ENCODE measurements at places on chromosomes 11 and 22.
A peak's percentile ranks its signal among the peaks of the same experiment; 100 is the strongest.

GRCh38 chr11:122627745-122628144, 27.8 kb upstream of the UBASH3B start:
- no peak for DNase-seq

GRCh38 chr11:6437993-6438392, 2.8 kb downstream of the HPX start:
- no peak for DNase-seq

GRCh38 chr11:105720096-105720495, 110.2 kb downstream of the GRIA4 start:
- no peak for DNase-seq

GRCh38 chr22:17638432-17639246, at the start of gene BCL2L13:
TSS of gene BCL2L13 (plus strand) at chr22:17638757. CDS start at chr22:17655712, 16,955 bp downstream.
- peak; percentile 76 for DNase-seq

DNA sequence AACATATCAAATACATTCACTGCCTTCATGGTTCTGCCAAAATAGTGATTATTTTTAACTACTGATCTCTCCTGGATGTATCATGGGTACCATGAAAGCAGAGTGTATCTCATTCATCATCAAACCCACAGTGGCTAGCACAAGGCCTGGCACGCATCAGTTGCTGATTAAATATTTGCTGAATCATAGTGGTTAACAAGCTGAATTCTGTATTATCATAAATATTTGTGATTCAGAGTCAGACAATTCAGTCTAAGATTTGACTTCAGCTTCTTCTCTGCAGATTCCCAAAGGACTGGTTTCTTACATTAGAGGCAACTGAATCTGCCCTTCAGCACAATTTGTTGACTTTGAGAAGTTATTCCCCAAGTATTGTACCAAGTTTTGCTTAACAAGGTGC, 715.8 kb upstream of the LRRC4C start:
- DNase-seq, result no peak

DNA sequence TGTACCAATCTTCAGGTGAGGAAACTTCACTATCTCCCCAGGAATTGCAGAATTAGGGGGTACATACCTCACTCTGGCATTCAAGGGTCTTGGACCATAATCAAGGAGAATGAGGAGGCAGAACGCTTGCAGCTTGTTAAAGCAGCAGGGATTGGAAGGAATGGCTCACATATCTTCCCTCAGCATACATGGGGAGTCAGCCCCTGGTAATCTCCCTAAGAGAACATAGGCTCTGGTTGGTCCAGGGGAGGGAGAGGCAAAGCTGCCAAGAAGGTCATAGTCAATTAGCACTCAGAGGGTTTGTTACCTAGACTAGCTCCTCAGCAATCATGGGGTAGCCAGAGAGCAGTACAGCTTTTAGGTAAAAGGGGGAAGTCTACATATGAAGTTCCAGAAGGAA, 256.8 kb downstream of the INSC start:
- no peak for DNase-seq

- DNase-seq, result no peak
Measured at GRCh38 chr22:45971408-45972028, 5.4 kb downstream of the WNT7B start.

DNA sequence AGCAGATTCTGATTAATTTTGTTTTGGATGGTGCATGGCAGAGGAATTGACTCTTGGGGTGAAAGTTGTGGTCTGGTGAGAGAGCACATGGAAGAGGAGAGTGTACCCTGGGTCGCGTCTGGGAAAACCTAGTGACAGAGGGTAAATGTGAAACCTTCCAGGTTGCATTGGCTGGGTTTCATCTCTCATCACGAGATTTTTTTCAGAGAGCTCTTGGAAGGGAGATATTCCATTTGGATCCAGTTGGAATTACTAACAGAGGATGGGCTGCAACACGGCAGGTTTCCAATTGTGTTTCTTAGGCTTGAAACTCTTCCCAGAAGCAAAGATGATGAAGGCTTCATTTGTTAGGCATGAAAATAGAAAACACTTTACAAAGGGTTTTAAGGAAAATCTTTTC, 109.7 kb upstream of the MTMR2 start:
- no peak for DNase-seq

DNA sequence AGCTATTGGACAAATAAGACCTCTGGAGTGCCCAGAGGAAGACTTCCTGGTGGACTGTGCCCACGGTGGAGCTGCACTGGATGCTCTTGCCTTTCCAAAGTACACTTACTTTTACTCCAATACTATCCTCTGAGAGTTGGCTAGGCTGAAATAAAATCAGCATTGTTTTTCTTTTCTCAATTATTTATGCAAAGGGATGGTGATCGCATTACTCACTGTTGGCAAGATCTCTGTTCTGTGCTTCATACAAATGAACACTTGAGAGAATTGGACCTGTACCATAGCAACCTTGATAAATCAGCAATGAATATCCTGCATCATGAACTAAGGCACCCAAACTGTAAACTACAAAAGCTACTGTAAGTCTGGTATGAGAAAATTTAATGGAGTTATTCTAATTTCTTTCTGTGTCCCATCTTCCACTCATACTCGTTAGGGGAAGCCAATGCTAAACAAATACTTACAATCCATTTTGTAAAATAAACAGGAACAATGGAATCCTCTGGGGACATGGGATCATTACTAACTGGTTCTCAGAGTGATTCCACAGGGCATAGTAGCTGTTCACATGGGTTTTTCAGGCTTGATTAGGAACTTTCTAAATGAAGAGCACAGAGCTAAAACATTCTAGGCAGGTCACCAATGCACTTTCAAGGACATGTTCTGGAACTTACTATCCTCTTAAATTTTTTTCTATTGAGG, 26.3 kb downstream of the NLRP14 start:
- DNase-seq, result no peak

- peak; percentile 7 for DNase-seq
Measured at GRCh38 chr22:45129703-45130524, 33.8 kb upstream of the NUP50 start.

DNA sequence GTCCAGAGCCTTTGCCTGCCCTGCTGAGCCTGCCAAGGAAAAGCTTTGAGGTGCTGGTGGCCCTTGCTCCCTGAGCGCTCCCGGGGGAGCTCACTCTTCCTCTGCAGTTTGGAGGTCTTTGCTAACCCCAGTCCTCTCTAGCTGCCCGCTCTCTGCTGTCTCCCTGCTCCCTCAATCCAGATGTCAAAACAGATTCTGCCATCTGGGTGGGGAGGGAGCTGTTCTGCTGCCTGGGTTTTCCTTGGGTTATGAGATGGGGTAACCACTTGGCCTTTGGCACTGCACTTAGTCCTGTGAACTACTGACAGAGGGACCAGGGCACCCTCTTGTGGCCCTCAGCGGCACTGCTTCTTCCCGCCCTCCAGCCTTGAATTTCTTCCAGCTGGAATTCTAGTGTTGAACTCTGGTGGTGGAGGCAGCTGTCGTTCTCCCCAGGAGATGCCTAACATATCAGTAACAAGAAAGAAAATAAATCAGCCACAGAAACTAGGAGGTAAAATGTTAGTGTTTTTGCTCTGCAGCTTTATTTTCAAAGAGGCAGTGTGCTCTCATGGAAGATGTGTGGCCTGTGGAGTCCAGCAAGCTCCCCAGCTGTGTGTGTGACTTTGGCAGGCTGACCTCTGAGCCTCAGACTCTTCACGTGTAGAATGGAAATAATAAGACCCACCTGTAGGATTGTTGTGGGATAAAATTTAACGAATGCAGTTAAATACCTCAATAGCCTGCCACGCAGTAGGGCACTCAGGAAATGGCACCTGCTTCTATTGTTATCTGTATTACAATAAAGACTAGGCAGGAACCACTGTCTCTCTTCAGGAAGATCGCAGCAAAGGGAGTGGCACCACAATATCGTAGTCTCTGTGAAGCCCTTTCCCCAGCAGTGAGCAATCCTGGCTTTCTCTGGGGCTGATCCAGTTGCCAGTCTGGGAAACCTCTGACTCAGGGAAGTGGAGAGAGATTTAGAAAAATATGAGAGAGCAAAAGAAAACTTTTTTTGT, 23.4 kb downstream of the ARFGAP2 start:
- DNase-seq, result peak; percentile 36

- DNase-seq, result no peak
Measured at GRCh38 chr11:16861862-16862261, 123.4 kb downstream of the C11orf58 start.

GRCh38 chr11:441043-441417, 781 bp downstream of the ANO9 start:
- no peak for DNase-seq

- DNase-seq, result no peak
Measured at GRCh38 chr11:33263549-33263948, 6.4 kb downstream of the HIPK3 start.

DNA sequence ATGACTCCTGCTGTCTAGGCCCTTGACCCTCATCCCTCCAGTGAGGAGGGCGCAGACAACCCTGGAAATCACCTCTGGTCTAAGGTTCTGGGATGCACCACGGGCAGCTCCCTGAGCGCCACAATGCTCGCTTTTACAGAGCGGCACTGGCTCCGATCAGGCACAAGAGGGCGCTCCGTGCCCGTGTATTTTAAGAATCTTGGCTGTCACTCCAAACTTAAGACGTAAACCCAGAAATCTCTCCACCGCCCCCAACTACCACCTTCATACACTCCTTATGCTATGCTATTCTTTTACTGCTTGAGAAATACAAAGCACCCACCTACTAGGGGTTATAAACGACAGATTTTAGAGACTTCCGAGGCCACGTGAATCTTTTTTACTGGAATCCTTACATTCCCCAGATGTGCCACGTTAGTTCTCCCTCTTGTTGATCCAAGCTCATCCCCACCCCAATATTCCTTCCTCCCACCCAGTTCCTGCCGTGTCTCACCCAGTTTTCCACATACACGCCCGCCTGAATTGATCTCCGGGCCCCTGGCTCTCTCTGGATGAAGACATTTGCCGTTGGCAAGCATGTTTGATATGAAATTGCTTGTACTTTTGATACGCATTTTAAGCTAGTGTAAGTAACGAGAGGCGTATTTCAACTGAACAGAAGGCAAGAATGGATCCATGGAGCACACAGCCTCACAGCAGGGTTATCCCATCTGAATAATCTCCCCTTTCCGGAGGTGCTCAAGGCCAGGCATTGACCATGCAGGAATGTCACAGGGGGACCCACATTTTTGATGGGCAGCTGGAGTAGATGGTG, 453.5 kb downstream of the OPCML start:
- no peak for DNase-seq

GRCh38 chr11:8756201-8756600, 73.6 kb downstream of the RPL27A start:
- no peak for DNase-seq

DNA sequence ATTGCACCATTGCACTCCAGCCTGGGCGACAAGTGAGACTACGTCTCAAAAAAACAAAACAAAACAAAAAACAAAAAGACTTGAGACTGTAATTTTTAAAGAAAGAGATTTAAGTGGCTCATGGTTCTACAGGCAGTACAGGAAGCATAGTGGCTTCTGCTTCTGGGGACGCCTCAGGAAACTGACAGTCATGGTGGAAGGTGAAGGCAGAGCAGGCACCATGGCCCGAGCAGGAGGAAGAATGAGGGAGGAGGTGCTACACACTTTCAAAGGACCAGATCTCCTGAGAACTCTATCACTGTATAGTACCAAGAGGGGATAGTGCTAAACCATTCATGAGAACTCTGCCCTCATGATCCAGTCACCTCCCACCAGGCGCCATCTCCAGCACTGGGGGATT, 52.0 kb downstream of the CBL start:
- no peak for DNase-seq

GRCh38 chr11:29312812-29313211, 704.0 kb downstream of the KCNA4 start:
- no peak for DNase-seq

- no peak for DNase-seq
Measured at GRCh38 chr11:114208377-114208776, 87.8 kb upstream of the NNMT start.

DNA sequence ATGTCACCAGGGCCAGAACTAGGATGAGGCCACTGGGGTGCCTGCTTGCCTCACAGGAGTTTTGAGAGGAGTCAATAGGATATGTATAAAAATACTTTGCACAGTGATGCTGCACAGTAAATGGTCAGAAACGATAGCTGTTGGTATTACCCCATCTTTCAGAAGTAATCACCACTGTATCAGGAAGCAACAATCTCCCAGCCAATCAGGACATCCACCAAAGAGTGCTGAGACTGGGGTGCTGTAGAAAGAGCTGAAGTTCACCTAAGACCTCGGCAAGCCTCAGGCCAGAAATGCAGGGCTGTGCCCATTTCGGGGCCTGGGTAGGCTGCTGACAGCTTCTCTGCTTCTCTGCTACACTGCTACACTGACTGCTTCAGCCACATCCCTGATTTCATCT, 17.4 kb downstream of the LMO2 start:
- DNase-seq, result no peak

- DNase-seq, result no peak
Measured at GRCh38 chr11:65562020-65562419, 3.9 kb upstream of the LTBP3 start.

GRCh38 chr11:48141475-48142122, 75.0 kb upstream of the OR4B1 start:
- no peak for DNase-seq

DNA sequence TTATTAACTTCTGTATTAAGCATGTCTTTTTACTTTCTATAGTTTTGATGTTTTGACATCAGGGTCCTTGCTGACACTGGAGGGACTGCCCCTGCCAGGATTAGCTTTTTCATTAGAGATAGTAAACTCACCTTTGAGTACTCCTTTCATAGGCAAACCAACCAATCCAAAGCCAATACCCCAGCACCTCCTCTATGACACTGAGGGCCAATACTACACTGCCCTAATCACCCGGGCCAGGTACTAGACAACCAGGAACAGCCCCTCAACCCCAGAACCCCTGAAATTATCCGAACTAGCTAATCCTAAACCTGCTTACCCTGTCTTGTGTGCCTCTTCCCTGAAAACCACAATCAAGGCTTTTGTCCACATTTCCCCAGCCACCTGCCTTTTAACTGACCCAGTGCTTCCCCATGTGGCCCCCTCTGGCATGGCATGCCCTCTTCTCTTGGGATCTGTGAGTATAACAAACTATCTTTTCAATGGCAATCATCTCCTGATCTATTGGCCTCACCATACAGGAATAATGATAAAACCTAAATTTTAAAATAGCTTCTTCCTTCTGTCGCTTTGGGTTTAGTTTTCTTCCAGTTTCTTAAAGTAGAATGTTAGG, 31.2 kb downstream of the RAB6A start:
- DNase-seq, result no peak

DNA sequence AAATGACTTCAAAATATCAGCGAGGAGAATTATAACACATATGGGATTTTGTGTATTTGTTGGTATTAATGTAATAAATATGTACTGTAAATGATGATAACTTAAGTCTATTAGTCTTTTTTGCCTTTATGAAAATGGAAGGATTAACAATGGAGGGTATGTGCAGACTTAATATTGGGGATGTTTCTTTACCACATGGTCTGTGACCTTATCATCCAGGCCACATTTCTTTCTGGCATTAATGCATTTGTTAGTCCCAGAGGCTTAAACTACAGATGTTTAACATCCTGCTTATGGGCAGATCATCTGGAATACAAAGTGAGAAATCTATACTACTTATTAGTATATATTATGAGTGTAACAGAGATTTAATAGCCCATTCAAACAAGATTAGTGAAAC, 64.6 kb downstream of the SOX6 start:
- DNase-seq, result no peak
